Common myeloid progenitor, CD34-positive (primary cell): ENCODE measurements at places on chromosomes 6 and 20.

GRCh38 chr20:49181265-49181877 is 6.8 kb downstream of the STAU1 start:
- DNase-seq: no peak

DNA sequence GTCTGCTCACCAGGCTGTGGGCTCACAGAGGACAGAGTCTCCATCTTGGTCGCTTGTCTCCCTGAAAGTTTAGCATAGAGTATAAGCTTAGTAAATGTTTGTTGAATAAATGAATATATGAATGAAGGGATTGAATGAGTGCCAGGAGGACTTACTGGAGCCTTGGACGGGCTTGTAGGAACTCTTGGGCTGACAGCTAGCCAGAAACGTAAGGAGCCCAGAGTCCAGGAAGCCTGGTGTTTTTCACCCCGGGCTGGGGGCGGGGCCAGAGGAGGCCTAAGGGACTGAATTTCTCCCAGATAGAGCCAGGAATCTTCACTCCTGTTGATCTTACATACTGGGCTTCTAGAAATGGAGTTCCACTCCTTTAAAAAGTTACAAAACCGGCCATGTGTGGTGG is 68.5 kb upstream of the SRSF6 start:
- DNase-seq: no peak

GRCh38 chr6:169244684-169245383 is 8.8 kb downstream of the THBS2 start:
- DNase-seq: no peak

GRCh38 chr6:16639684-16640480 is 121.4 kb downstream of the ATXN1 start:
- no peak for DNase-seq

- DNase-seq: no peak
Measured at GRCh38 chr6:35722121-35722761, 14.6 kb upstream of the ARMC12 start.

DNA sequence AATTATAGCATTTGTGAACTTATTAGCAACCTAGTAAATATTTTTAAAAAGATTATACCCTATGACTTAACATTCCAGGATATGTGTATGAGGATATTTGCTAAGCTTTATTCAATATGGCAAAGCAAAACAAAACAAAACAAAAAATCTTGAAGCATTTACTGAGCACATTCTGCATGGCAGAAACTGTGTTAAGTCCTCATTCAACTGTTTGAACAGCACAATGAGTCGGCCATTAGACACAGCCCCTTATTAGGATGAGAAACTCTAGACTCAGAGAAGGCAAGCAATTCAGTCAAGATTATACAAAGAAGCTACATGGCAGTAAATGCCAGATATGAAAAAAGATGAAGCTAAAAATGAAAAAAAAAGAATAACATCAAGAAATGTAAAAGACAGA is 70.1 kb upstream of the IYD start:
- DNase-seq: no peak

DNA sequence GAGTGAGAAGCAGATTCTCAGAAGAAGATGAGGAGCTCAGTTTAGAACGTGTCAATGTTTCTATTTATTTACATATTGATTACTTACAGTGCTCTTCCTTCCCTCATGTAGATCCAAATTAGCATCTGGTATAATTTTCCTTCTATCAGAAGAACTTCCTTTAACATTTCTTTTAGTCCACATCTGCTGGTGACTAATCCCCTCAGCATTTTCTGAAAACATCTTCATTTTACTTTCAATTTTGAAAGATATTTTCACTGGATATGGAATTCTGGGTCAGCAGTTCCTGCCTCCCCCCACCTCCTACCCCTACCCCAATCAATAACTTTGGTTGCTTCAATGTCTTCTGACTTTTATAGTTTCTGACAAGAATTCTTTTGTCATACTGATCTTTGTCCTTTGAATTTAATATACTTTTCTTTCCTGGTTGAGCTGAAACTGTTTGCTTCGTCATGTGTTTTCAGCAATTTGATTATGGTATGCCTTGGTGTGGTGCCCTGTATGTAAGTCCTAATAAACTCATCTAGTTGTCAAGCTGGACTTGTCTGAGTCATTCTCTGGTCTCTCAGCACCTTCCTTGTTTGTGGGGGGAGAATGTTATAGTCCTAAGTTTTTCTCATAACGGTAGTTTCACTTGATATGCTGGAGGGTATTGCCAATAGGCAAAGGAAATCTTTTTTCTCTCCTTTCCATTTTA is 57.0 kb downstream of the SMPDL3A start:
- no peak for DNase-seq

DNA sequence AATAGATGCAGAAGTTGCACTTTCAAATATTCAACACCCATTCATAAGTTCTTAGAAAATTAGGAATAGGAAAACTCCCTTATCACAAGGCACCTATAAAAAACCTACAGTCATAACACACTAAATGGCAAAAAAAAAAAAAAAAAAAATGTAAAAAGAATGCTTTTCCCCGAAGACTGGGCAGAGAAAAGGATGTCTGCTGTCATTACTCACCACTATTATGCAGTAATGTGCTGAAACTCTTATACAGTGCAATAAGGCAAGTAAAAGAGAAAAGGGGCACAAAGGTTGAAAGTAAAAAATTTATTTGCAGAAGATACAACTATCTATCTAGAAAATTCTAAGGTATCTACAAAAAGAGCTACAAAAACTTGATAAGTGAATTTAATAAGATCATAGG is 607.8 kb upstream of the ARID1B start:
- peak; percentile 58 for DNase-seq

GRCh38 chr6:41593839-41594238 is 44.4 kb upstream of the MDFI start:
- DNase-seq: no peak

GRCh38 chr20:48621376-48622078 is 206.3 kb downstream of the PREX1 start:
- DNase-seq: no peak

- no peak for DNase-seq
Measured at GRCh38 chr20:8139899-8140298, 7.8 kb downstream of the PLCB1 start.

DNA sequence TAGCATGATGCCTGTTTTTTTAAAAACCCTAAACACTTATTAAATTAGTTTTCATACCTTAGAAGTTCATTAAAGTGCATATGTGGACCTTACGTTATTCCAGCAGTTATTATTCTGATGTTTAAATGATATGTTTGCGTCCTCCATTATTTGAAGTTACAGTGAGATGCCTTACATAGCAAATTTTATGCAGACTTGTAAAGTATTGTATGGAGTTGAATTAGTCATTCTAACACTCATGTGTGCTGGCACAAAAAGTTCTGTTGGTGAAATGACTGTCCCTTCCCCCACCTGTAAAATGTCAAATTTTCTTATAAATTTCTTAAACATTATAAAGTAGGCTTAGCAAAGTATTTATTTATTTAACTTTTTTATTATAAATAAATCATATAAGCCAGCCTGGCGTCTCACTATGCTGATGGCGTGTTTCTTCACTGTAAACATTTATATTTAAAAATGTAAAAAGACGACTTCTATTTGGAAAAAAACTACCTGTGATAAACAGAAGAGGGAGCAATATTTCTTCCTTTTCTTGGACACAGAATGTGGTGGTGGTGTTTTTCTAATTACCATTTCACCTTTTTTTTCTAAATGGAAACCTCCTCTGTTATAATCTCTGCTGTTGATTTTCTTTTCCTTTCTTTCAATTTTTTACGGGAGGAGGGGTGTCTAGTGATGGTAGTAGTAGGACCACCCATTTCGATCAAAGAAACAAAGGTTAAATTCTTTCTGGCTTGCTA is 155.4 kb downstream of the RFPL4B start:
- peak; percentile 15 for DNase-seq

GRCh38 chr6:39669207-39669972 is 55.8 kb downstream of the KIF6 start:
- no peak for DNase-seq

- no peak for DNase-seq
Measured at GRCh38 chr6:65289491-65289890, 417.5 kb downstream of the EYS start.

- DNase-seq: no peak
Measured at GRCh38 chr6:154404791-154405400, 48.3 kb upstream of the IPCEF1 start.
